ENCODE measurements at places on chromosomes 1 and 21. TPM values are rescaled to one million over a fixed set of nuclear protein-coding genes. Genes with fewer than 3 reads are reported as not detected.

The TSEN15 gene
- total RNA-seq: 46.1 TPM

The ODR4 gene
- 46.9 TPM for total RNA-seq

The DMRTA2 gene
- total RNA-seq: 3.1 TPM

The PTGS2 gene
- 9.1 TPM for total RNA-seq

The PRDM16 gene
- 13.5 TPM for total RNA-seq

The TTC4 gene
- 28.6 TPM for total RNA-seq

The CACYBP gene
- 122 TPM for total RNA-seq

The OR10Z1 gene
- total RNA-seq: not detected

The NCMAP gene
- total RNA-seq: 2.1 TPM

The LCE2B gene
- not detected for total RNA-seq

The LIN28A gene
- total RNA-seq: not detected

The RXFP4 gene
- total RNA-seq: not detected

The ACTRT2 gene
- not detected for total RNA-seq

The CA14 gene
- 49.1 TPM for total RNA-seq

The COL6A2 gene
- total RNA-seq: 631 TPM

Measured in camera-type eye (tissue), 1 donor.